ENCODE measurements at places on chromosomes 7 and 10.

- no peak for DNase-seq
Measured at GRCh38 chr7:55308186-55308929, 56.8 kb upstream of the LANCL2 start.

DNA sequence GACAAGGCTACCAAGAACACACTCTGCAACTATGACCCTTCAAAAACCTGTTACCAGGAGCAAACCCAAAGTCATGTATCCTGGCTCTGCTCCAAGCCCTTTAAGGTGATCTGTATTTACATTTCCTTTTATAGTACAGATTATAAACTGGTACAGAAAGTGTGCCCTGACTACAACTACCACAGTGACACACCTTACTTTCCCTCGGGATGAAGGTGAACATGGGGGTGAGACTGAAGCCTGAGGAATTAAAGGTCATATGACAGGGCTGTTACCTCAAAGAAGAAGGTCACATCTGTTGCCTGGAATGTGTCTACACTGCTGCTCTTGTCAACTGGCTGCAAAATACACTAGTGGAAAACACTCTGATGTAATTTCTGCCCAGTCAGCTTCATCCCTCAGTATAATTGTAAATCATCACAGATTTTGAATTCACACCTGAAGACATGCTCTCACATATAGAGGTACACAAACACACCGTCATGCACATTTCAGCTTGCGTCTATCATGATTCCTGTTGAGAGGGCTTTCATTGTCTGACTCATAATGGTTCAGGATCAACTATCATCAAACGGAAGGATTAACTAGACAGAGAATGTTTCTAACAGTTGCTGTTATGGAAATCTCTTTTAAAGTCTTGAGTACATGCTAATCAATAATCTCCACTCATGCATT is 318.3 kb downstream of the NXPH1 start:
- peak; percentile 35 for DNase-seq

DNA sequence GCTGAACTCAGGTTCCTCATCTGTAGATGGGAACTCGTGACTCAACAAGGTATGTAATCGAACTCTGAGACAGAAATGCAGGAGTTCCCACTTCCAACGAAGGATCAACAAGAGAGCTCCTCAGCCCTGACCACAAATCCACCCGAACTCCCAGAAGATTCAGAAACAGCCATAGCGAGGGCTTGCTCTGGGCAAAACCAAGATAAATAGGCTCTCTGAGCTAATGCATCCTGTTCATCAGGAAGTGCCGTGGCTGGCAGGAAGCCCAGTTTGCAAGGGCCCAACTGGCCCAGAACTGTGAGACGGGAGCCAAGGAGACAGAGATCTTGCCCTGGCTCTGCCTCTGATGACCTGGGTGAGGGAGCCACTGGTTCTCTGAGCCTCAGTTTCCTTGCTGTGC is 141.7 kb upstream of the PFKP start:
- peak; percentile 31 for DNase-seq

DNA sequence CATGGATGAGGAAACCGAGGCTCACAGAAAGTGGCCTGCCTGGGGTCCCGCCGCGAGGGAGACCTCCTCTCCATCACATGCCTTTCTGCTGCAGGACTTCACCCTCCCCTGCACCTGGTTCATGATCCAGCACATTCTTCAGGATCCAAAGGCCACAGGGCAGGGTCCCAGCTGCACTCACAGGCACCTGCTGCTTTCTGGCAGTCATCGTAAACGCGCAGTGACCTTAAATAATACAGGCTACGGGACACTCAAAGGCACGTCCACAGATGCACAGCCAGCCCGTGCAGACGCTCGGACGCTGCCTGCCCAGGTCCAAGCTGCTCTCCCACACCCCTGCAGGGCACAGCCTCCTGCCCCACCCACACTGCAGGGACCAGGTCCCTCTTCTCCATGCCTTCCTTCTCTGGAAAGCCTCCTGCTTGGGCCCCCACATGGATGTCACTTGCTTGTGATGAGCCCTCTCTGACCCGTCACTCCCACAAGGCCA is 49.9 kb downstream of the CALML3 start:
- no peak for DNase-seq

- no peak for DNase-seq
Measured at GRCh38 chr10:17064435-17064834, 65.2 kb downstream of the CUBN start.

- no peak for DNase-seq
Measured at GRCh38 chr7:113810080-113810744, 108.6 kb downstream of the PPP1R3A start.

GRCh38 chr7:91397612-91398011 is 133.4 kb downstream of the FZD1 start:
- DNase-seq, result no peak

DNA sequence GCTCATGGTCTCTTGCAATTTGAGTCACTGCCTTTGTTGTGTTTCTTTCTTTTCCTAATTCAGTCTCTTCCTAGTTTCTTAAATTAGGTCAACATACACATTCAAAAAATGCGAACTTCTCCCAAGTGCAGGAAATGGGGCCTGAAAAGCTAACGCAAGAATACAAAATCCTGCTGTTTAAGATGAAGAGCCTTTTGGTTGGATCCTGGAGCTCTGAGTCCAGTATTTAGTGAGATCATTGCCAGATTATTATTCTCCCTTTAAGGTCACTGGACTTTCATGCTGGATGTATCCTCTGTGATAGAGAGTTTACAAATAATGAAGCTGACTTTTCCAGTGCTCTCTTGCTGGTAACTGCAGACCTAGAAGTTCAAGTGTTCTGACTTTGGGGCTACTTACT is 401.9 kb upstream of the MKI67 start:
- peak; percentile 45 for DNase-seq

DNA sequence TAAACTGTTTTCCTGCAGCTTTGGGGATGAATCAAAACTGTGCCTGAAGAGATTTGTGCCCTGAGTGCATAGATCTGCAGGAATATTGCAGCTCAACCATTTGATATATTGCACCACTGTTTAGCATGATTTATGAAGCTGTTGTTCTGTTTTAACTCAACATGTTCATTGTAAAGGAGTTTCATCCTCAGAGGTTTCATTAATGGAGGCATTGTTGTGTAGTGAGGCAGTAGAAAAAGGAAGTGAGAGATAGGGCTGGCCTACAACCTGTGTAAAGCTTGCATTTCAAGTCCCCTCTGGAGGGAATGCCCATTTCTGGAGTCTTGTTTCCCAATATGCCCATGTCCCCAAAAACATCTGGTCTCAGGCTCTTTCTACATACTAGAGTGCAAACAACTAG is 67.5 kb downstream of the DNAJC12 start:
- DNase-seq, result no peak

GRCh38 chr10:25867321-25867720 is 66.7 kb upstream of the MYO3A start:
- DNase-seq, result no peak

- no peak for DNase-seq
Measured at GRCh38 chr10:122096705-122097104, 107.7 kb downstream of the TACC2 start.

DNA sequence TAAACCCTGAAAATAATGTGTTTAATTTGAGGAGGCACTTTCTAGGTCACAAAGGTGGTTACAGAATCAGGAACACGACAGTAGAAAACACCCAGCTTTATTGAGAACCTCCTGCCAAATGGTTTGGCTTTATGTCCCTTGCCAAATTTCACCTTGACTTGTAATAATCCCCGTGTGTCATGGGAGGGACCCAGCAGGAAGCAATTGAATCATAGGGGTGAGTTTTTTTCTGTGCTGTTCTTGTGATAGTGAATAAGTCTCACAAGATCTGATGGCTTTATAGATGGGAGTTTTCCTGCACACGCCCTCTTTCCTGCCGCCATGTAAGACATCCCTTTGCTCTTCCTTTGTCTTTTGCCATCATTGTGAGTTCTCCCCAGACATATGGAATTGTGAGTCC is 193.8 kb upstream of the KLF6 start:
- no peak for DNase-seq

GRCh38 chr10:113320987-113321386 is 231.9 kb upstream of the HABP2 start:
- no peak for DNase-seq

GRCh38 chr10:79358811-79359210 is 11.5 kb downstream of the PPIF start:
- DNase-seq, result no peak

DNA sequence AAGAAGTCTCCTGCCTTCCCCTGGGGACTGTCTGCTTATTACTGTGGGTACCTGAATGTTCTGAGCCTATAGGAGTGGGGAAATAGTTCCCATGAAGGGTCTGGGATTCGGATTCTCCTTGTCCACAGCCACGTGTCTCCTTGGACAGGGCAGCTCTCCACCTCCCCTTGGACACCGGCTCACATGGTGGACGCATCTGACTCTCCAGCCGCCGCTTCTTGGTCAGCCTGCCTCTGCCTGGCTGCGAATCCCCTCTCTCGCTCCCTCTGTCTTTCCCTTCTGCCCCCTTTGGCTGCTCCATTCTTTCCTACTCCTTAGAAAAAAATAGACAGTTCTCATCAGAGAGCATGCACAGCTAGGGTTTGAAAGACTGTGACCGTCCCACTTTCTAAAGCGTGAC is 46.9 kb downstream of the JAKMIP3 start:
- no peak for DNase-seq

DNA sequence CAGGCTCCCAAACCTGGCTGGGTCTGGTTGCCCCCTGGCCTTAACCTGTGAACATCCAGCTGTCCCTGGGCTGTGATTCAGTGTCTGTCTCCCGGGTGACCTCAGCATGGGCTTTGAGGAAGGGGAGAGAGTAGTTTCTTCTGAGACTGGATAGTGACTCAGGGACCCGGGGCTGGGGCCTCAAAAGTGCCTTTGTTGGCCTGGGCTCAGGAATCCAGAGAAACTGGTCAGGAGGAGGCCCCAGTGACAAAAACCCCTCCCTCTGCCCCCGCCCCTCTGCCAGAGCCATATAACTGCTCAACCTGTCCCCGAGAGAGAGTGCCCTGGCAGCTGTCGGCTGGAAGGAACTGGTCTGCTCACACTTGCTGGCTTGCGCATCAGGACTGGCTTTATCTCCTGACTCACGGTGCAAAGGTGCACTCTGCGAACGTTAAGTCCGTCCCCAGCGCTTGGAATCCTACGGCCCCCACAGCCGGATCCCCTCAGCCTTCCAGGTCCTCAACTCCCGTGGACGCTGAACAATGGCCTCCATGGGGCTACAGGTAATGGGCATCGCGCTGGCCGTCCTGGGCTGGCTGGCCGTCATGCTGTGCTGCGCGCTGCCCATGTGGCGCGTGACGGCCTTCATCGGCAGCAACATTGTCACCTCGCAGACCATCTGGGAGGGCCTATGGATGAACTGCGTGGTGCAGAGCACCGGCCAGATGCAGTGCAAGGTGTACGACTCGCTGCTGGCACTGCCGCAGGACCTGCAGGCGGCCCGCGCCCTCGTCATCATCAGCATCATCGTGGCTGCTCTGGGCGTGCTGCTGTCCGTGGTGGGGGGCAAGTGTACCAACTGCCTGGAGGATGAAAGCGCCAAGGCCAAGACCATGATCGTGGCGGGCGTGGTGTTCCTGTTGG is at the start of gene CLDN4:
TSS of gene CLDN4 (plus strand) at position 316 of the 903 bp plus-strand sequence. CDS start at position 522, 206 bp downstream.
- peak; percentile 78 for DNase-seq

- no peak for DNase-seq
Measured at GRCh38 chr7:99131290-99131689, 12.6 kb downstream of the SMURF1 start.

DNA sequence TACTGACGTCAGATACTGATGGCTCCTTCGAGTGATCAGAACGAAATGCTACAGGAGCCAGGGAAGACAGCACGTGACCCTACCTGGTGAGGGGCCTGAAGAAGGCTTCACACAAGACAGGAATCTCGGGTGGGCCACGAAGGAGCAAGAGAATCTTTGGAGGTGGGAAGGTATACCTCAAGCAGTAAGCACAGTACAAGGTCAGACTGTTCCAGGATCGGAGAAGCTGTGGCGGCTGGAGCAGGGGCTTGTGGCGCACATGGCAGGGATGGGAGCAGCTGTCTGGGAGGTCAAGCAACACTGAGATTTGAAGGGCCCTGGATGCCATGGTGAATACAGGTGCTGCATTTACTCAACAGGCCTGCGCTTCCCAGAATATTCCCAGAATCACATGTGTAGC is 45.4 kb downstream of the C10orf143 start:
- no peak for DNase-seq

- DNase-seq, result no peak
Measured at GRCh38 chr7:144786079-144786478, 49.8 kb downstream of the TPK1 start.

- peak; percentile 47 for DNase-seq
Measured at GRCh38 chr10:93821051-93821772, 63.5 kb downstream of the LGI1 start.

- no peak for DNase-seq
Measured at GRCh38 chr10:103578782-103579382, 85.4 kb downstream of the NEURL1 start.

DNA sequence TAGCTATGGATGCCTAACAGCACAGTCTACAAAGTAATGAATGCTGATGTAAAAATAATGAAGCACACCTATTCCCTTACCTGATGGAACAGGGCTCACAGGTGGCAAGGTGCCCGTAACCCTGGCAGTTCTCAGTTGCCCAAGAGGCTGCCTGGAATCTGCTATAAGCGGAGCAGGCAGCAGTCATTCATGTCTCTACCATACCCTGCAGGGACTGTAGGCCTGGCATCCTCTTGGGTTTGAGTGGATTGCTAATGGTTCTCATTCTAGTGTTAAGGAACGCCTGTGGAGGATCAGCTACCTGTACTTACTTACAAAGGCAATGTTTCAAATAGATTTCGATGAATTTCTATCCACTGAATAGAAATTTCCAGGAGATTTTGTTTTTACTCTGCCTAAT is 38.4 kb downstream of the BAIAP2L1 start:
- no peak for DNase-seq

- peak; percentile 41 for DNase-seq
Measured at GRCh38 chr7:50552139-50552538, 13.1 kb downstream of the DDC start.

DNA sequence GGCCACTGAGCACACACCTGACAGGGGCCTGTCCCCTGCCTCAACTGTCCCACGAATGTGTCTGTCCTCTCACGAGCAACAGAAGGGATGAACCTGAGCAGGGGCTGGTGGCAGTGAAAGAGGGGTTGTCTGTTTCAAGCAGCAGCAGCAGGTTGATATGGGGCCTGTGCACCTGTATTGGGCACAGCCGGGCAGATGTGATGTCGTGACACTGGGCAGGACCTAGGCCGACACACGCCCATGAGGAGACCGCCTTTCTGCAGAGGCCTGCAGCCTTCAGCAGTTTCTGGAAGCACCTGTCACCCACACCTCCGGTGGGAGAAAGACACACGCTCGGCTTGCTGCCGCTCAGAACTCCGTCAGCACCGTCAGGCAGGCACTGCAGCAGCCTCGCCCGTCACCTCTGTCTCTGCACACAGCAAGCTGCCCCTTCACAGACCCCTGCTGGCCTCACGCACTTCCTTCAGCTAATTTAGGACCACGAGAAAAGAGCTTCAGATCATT is 48.5 kb downstream of the AMZ1 start:
- no peak for DNase-seq

- DNase-seq, result peak; percentile 96
Measured at GRCh38 chr10:73576178-73576889, 14.8 kb downstream of the USP54 start.

DNA sequence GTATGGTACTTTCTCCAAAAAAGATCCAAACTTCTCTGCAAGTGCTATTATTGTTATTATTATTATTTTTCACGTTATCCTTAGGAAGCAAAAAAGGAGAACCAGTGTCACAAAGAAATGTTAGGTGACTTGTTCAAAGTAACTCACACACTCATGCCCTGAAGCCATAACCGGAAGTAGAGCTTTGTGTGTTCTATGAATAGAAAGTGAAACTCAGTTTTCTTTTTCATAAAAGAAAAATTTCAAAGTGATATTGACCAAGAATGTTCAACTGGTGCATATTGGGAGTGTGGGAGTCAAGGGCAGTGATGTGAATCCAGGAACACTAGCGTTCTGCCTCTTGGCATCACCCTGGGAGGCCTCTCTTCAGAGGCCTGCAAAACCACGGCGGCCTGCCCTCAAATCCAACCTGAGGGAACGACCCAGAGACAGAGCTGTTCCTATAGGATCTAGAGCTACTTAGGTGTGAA is 106.1 kb downstream of the PRKCQ start:
- DNase-seq, result no peak

Measured in lung (tissue), 17 donors.